T-cell (primary cell): ENCODE measurements at places on chromosomes 4 and X.

DNA sequence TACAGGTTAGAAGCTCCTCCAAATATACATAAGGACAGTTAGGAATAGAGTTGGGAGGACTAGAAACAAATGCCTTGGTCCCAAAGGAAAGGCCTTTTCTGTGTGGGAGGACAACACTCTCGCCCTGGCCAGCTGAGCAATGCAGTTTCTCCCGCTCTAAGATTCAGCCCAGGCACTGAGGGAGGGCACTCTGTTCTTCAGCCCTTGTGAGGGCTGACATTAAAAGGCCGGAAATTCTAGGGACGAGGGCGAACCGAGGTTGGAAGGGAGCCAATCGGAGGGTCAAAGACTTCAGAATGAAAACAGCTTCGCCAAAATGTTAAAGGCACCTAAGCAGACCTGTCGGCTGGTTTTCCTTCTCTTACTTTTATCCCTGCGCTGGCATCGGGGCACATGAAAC is 2.9 kb upstream of the PTCHD1 start:
- no peak for DNase-seq
- peaks cover 4% of the 10 kb centered on the region for H3K4me1 ChIP-seq
- peak overlapping the region; percentile 32 for H3K4me3 ChIP-seq
- H3K27me3 ChIP-seq, result peaks cover 32% of the 10 kb centered on the region

- no peaks in the 10 kb centered on the region for H3K4me1 ChIP-seq
- H3K27me3 ChIP-seq, result no peaks in the 10 kb centered on the region
- DNase-seq, result no peak
- no peak overlapping the region for H3K4me3 ChIP-seq
- H3K27ac ChIP-seq, result no peak overlapping the region
These were observed 40.9 kb downstream of the RPA4 start for GRCh38 chrX:96924581-96924980.

DNA sequence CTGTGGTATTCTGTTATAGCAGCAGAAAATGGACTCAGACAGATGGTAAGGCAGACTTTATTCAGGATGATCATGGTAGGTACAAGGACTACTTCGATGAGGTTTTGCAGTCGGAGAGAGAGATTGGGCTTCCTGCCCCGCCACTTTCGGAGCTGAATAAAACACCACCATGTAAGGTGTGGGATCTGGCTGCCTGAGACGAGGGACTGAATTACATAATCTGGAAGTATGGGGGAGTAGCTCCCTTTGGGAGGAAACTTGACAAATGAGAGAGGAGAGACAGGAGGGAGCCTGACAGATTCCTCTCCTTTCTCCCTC is 255.5 kb upstream of the GATB start:
- peaks cover 30% of the 10 kb centered on the region for H3K4me1 ChIP-seq
- H3K4me3 ChIP-seq, result no peak overlapping the region
- H3K36me3 ChIP-seq, result no peaks in the 10 kb centered on the region
- H3K27ac ChIP-seq, result no peak overlapping the region
- DNase-seq, result no peak
- H3K27me3 ChIP-seq, result no peaks in the 10 kb centered on the region

- H3K4me3 ChIP-seq, result no peak overlapping the region
- H3K27me3 ChIP-seq, result no peaks in the 10 kb centered on the region
- H3K36me3 ChIP-seq, result peaks cover 17% of the 10 kb centered on the region
- DNase-seq, result no peak
These were observed 31.8 kb downstream of the SH3TC1 start for GRCh38 chr4:8230891-8231290.

GRCh38 chr4:115353370-115353769 is 239.9 kb upstream of the NDST4 start:
- no peaks in the 10 kb centered on the region for H3K4me1 ChIP-seq
- no peak overlapping the region for H3K4me3 ChIP-seq
- no peak for DNase-seq
- no peaks in the 10 kb centered on the region for H3K36me3 ChIP-seq
